NCI-H460 (cell line): ENCODE measurements at places on chromosomes 13 and 19.

GRCh38 chr13:32443111-32443510 lies 15.2 kb upstream of the N4BP2L1 start:
- no peak for DNase-seq

DNA sequence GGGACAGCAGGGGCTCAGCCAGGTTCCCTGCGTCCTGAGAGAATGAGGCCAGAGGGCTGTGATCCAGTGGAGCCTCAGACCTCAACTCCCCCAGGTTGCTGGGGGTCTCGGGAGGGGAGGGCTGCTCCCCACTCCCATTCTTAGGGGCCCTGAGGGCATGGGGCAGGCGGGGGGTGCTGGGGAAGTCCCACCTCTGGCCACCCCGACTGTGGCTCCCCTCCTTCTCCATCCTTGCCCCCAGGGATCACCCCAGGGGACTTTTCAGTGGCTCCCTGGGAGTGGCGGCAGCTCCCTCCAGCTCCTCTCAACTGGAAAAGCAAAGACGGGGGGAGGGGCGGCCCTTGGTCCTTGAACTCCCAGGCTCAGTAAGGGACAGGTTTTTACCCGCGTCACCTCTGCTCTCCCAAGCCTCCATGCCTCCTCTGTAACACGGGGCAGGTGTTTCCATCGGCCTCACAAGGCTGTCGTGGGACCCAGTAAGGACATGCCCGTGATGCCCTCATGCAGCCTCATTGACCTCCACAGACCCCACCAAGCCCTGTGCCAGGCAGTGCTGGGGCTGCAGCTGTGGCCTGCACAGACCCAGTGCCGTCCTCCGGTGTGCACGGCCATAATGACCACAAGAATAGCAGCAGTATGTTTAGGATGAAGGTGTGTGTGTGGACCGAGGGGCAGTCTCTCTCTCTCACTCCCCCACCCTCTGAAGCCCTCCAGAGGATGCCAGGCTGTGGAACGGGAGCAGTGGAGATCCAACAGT lies 11.6 kb upstream of the TOMM40 start:
- no peak for DNase-seq

DNA sequence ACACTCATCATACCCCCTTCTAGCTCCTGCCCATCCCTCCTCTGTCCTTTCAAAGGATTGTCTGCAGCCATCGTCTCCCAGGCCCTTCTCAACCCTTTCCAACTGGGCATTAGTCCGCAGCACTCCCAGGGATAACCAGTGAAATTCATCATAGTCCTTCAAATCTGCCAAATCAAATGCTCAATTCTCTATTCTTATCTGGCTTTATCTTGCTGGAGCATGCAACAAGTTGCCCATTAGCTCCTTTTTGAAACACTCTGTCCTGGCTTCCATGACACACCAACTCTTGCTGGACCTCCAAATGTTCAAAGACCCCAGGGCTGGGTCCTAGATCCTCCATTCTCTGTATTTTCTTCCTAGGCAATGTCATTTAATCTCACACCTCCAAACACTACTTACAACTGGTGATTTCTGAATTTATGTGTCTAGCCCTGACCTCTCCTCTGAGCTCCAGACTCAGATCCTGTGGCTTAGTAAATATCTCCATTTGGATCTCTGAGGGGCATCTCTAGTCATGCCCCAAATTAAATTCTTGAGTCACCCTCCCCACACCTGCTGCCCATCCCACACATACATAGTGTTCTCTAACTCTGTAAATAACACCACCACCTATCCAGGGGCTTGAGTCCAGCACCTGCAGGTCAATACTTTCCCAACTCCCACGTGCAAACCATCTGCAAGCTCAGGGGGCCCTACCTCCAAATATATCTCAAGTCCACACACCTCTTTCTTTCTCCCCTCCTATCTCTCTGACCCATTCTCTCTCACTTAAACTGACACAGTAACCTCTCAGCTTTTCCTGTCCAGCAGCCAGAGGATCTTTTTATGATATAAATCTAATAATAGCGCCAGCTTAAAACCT lies 9.1 kb upstream of the ANKRD10 start:
- DNase-seq: no peak

- no peak for DNase-seq
Measured at GRCh38 chr13:110326263-110326904, 19.3 kb downstream of the COL4A2 start.

GRCh38 chr13:41457589-41458186 lies 338 bp downstream of the RGCC start:
- no peak for DNase-seq

- DNase-seq: peak; percentile 78
Measured at GRCh38 chr19:38303517-38304351, at the start of gene C19orf33. Gene C19orf33 (plus strand): TSS chr19:38304251. CDS start chr19:38304262, 11 bp downstream.

DNA sequence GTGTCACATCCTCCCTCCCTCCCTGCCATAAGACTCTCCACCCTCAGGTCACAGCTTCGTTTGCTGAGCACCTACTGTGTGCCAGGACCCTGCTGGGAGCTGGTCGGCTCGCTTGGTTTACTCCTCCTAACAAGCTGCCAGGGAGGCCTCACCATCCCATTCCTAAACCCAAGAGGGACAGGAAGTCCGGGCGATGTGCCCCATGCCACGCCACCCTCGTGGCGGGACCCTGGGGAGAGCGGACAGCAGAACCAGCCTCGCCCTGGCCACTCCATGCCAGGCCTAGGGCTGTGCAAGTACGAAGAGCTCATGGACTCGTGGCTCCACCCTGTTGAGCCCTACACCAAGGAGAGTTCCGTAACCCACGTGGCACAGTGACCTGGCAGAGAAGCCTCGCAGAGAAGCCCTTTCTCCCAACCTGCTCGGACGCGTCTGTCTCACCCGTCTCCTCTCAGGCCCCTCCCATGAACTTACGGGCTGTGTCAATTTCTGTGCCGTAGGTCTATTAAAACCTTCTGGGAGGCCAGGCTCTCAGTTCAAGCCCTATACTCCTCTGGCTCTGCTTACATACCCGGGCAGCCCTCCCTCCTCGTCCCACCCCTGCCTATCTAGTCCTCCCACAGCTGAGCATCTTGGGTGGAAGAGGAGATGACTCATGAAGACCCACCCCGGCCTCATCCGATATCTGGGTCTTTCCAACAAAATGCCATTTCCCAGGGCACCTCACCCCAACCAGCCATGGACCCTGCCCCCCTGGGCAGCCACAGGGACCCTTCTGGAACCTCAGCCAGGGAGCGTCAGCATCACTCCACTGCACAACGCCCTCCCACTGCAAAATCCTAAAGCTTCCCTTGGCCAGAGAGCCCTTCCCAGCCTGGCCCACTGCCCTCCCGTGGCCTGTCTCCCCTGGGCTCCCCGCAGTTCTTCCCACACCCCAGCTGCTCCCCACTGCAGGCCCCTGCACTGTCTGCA lies 2.6 kb downstream of the UBXN6 start:
- DNase-seq: no peak

- DNase-seq: no peak
Measured at GRCh38 chr13:26262156-26262555, 8.2 kb downstream of the CDK8 start.

- no peak for DNase-seq
Measured at GRCh38 chr13:58093394-58093793, 461.9 kb downstream of the PCDH17 start.

- no peak for DNase-seq
Measured at GRCh38 chr13:29486551-29486950, 108.9 kb downstream of the SLC7A1 start.

GRCh38 chr19:4524808-4525562 lies 6.7 kb upstream of the PLIN4 start:
- peak; percentile 38 for DNase-seq

- DNase-seq: no peak
Measured at GRCh38 chr19:14614099-14614412, 31.2 kb downstream of the CLEC17A start.

- peak; percentile 21 for DNase-seq
Measured at GRCh38 chr19:1315470-1316166, 29.9 kb downstream of the EFNA2 start.

DNA sequence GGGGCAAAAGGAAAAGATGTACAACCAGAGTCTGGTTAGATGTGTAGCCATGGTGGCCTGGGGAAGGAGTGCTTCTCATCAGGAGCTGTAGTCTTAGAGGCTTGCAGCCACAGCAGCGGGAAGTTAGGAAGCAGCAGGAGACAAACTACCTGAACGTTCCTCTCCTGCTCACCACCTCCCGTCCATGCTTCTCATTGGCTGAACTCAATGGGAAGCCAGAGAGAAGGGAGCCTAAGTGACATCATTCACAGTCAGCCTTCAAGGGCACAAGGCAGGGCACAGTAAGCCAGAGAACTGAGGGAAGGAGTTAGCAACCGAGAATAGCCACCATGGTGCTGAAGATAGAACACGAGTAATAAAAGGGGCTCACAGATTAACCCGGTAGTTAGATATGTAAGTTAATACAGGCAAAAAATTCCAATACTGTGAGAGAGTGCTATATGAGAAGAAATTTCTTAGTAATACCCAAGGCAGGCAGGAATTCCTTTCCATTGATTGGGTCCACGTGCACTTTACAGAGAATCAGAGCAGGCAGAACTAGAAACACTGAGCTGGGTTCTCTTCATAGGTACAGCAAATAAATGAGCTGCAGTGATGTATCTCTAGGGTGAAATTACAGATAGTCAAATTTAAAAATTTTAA lies 391.5 kb upstream of the DACH1 start:
- DNase-seq: no peak

- no peak for DNase-seq
Measured at GRCh38 chr19:3319643-3320353, 46.6 kb upstream of the NFIC start.

DNA sequence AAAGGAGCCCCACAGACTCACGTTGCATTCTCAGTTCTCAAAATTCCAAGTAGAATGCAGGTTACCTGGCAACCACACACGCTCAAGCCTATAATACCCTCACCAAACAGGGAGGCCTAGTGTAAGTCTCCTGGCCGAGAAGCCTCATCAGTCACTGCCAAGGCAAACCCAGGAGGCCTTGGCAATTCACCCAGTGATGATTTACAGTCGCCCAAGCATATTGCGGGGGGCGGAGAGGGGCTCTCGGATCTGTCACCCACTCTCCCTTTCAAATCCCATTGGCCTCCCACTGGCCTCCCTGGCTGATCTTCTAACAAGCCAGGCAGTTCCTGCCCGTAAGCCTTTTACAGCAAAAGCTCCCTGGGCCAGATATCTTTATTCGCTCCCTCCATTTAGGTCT lies 1.1 kb downstream of the AKAP8L start:
- DNase-seq: no peak

GRCh38 chr13:48840366-48840765 lies 135.3 kb upstream of the FNDC3A start:
- DNase-seq: no peak

- no peak for DNase-seq
Measured at GRCh38 chr19:40284251-40284500, 969 bp downstream of the AKT2 start.

- no peak for DNase-seq
Measured at GRCh38 chr19:7076151-7076550, 6.6 kb downstream of the ZNF557 start.

GRCh38 chr13:39148513-39148961 lies 110.3 kb downstream of the NHLRC3 start:
- no peak for DNase-seq

- no peak for DNase-seq
Measured at GRCh38 chr19:53521373-53522202, 16.4 kb upstream of the ZNF331 start.

- DNase-seq: no peak
Measured at GRCh38 chr13:98495627-98496478, 81.1 kb downstream of the STK24 start.

GRCh38 chr13:100235311-100235901 lies 146.5 kb downstream of the PCCA start:
- peak; percentile 46 for DNase-seq

- DNase-seq: no peak
Measured at GRCh38 chr13:101792189-101792588, 339.7 kb downstream of the ITGBL1 start.

DNA sequence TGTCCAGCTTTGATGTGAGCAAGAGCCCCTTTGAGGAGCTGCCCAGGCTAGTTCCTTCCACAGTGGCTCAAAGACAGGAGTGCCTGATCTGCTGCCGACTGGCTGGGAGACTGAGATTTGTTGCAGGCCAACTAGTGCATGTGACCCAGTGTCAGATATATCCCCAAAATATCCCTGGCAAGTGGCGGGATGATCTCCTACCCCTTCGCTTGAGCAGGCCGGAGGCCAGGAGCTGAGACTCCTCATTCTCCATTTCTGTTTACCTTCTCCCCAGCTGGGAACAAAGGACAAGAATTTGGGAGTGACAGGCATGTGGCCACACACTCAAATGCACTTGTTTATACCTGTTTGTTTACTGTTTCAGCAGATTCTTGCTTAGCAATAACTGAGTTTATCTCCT lies 37.1 kb upstream of the XPO4 start:
- no peak for DNase-seq

- no peak for DNase-seq
Measured at GRCh38 chr13:111604097-111604496, 283.7 kb downstream of the TEX29 start.

- DNase-seq: no peak
Measured at GRCh38 chr19:40143612-40144011, 47.6 kb upstream of the MAP3K10 start.

GRCh38 chr13:99796175-99796819 lies 175.3 kb downstream of the ZIC5 start:
- peak; percentile 35 for DNase-seq

GRCh38 chr19:1847348-1847683 lies 967 bp downstream of the REXO1 start:
- no peak for DNase-seq

DNA sequence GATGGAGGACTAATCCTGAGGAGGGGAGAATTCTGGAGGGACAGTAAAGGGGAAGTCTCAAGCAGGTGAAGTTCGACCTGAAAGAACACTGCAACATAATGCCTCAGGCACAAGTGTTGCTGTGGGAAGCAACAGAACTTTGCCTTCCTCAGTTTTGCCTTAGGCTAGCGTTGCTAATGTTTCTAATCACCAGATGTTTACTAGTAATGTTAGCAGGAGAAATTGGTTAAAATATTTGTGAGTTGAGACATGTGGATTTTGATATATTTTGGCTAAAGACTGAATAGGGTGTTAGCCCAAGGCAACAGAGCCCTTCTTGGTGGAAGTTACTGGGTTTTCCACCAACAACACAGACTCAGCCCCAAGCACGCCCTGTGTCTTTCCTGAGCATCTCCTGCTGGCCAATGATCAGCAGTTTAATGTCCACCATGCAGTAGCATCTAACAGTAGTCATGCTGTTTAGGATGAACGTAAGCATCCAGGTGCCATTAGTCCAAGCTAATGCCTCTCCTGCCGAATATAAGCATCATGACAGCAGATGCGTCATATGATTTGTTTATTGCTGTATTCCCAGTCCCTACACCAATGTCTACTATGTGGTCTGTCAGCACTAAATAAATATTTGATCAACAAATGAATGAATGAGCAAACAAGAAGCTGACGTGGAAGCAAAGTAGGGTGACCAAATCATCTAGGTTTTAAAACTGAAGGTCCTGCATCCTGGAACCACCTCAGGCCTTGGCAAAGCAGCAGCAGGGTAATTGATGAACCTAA lies 511.9 kb upstream of the HTR2A start:
- no peak for DNase-seq
